ENCODE measurements at places on chromosomes 1 and 21. TPM values are rescaled to one million over a fixed set of nuclear protein-coding genes. Genes with fewer than 3 reads are reported as not detected.

- no peak for DNase-seq
Observed at GRCh38 chr1:64932962-64933295, 33.4 kb downstream of the JAK1 start.

GRCh38 chr1:198467342-198467741, 73.1 kb downstream of the ATP6V1G3 start:
- DNase-seq: no peak

DNA sequence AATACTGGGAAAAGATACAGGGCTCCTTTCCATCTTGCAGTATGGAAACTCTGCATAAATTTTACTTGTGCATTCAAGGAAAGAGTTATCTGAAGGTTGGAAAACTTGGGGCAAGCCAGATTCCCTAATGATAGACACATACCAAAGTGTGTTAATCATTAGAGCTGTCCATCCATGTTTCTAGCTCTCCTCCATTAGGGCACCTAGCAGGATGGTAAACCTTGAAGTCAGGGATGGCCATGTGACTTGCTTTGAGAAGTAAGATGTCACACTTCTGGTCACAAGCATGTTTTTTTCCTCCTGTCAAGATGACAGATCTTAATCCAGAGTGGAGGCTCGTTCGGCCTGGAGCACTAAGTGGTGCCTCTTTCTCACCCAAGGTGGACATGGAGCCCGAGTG, 241.9 kb upstream of the RUNX1 start:
- DNase-seq: no peak

RBM8A gene
- total RNA-seq: 225 TPM

Measured in thymus (tissue), 14 donors.